ENCODE measurements at places on chromosomes 1 and 21.

GRCh38 chr1:70334436-70334835 lies 20.1 kb downstream of the ANKRD13C start:
- DNase-seq: no peak

DNA sequence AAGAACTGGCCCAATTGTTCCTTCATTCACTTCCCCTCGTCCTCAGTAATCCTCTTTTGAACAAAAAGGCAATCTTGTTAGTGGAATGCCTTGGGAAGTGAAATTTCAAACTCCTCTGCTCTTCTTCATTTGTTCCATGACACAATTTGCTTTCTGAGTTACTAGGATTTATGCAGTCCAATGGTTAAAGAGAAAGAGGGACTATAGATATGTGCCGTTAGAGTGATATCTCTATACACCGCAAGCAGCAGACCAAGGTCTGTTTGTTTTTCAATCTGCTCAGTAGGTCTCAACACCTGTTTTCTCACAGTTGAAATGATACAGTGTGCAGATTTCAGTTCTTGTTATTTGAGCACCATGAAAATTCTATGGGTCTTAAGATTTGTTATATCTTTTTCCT lies 244.0 kb downstream of the DNM3 start:
- no peak for DNase-seq

- DNase-seq: no peak
Observed at GRCh38 chr1:110673805-110674336, 869 bp downstream of the KCNA3 start.

DNA sequence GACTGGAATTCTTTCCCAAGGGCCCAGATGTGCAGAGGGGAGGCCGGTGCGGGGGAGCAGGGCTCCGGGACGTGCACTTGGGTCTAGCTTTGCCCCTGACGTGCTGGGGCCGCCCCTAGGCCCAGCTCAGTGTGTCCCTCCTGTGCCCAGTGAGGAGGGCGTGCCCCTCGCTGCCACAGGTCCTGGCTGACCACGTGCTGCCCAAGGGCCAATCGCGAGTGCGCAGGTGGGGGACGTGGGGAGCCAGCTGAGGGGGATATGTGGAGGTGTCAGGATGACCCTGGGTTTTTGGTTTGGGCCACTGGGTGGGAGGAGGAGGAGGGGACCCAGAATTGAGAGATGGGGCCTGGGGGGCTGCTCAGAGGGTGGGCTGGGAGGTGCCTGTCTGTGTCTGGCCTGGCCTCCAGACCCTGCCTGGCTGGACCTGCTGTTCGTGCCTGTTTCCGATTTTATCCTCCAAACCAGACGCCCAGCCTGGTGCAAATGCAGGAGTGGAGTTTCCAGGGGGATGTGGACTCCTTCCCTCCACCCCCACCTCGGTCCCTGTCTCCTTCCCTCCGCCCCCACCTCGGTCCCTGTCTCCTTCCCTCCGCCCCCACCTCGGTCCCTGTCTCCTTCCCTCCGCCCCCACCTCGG lies 6.1 kb upstream of the RNF223 start:
- DNase-seq: no peak

DNA sequence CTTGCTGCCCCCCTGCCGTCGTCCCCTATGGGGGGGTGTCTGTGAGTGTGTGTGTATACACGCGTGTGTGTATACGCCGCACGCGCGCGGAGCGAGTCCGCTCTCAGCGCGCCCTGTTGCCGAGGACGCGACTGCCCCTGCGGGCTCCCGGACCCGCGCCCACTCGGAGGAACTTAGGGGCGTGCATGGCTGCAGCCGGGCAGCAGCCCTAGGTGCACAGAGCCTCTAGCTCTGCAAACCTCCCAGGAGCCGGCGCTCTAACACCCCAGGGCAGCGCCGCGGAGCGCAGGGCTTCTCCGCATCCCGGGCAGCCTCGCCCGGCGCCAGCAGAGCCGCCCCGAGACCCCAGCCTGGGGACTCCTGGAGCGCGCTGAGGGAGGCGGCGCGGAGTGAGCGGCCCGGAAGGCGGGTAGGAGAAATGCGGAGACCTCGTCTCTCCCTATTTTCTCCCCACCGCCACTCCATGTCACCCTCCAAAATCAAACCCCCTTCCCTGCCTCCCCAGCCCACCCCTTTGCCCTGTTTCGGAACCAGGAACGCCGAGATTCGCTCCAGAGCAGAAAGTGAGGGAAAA lies 574 bp downstream of the ITPKB start:
- no peak for DNase-seq

DNA sequence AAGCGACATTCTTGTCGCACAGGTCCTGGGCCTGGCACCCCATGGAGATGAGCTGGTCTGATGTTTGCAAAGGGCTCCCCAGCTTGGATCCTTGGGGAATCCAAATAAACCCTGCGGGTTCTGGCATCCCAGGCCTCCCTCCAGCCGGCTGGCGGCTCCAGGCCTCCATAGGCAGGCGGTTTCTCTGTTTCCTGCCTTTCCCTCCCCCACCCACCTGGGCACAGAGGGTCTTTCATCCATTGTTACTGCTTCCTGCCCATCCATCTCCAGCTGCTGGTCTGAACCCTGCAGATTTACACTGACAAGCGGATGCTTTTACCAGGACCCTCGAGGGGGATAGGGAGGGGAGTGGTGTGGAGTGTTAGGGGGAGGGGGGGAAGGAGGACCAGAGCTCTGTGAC lies 39.1 kb upstream of the ID3 start:
- DNase-seq: no peak

- no peak for DNase-seq
Observed at GRCh38 chr1:163414778-163415177, 93.0 kb downstream of the NUF2 start.

- DNase-seq: no peak
Observed at GRCh38 chr1:44315521-44315920, 39.5 kb downstream of the ERI3 start.

DNA sequence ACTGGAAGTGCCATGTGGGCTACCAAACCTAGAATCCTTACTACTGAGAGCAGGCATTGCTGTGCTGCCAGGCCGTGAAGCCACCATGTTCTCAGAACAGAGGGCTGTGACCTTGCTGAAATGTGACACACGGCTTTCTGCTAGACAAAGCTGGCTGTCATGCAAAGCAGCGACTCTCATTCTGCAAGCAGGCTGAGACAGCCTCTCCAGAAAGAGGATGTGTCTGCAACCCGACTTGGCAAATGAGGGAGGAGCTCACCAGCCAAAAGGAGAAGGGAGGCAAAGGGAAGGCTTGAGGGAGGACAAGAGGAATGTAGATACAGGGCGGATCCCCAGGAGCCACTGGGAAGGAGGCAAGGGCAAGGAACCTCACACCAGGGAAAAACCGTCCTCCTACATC lies 85.7 kb upstream of the KRTAP19-8 start:
- no peak for DNase-seq

DNA sequence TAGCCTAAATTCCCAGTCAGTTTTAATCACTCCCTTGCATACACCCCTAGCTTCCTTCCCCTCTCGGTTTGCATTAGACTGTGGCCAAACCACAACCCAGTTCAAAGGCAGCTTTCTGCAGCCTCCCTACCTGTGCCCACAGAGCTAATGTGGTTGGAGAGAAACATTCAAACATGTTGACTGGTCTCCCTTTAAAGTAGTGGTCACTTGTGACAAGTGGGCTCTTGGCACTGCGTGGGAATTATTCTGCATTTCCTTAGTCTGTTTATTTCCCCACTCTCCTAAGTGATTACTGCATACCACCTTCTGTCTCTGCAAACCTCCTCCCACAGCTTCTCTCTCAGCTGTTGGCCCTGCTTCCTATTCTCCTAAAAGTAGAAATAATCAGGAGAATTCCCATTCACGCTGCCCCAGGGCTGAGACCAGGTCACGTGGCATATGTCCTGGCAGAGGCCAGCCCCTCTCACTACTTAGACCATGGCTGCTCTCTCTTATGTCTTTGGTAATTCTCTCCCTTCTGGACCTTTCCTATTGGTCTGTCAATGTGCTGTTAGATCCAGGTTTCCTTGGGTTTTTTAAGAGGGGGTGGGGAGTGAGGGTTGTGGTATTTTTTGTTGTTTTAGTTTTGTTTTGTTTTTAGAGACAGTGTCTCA lies 38.4 kb upstream of the CD101 start:
- DNase-seq: no peak

GRCh38 chr1:79797487-79797886 lies 791.0 kb upstream of the ADGRL4 start:
- no peak for DNase-seq

- DNase-seq: no peak
Observed at GRCh38 chr21:25406887-25407579, 200.2 kb downstream of the MRPL39 start.

DNA sequence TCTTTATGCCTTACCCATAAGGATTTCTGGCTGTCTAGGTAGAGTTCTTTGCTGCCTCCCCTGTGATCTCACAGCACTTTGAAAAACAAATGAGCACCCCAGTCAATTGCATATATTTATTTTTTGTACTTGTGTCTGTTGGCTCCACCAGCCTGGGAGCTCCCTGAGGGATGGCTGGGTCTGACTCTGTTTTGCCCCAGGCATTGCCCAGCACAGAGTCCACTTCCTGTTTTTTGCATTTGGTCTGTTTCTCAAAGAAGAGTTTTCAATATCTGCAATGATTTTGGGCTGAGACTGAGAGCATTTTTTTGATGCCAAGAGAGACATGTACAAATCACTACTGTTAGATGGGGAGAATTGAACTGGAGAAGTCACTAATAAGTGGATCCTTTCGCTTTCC lies 125.0 kb downstream of the FOXD2 start:
- no peak for DNase-seq

DNA sequence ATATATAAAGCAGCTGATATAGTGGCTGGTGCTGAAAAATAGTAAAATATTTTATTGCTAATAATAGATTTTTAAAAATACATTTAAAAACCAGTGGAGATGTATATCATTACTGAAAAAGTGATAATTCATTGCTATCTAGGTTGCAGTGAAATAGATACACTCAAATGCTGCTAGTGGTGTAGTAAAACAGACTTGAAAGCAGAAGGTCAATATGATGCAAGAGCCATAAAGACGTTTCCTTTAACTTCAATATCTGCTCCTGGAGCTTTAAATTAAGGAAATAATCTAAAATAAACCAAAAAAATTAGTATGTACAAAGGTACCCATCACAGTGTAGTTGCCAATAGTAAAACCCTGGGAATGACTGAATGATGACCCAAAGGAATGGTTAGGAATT lies 26.2 kb downstream of the RHEX start:
- DNase-seq: no peak

DNA sequence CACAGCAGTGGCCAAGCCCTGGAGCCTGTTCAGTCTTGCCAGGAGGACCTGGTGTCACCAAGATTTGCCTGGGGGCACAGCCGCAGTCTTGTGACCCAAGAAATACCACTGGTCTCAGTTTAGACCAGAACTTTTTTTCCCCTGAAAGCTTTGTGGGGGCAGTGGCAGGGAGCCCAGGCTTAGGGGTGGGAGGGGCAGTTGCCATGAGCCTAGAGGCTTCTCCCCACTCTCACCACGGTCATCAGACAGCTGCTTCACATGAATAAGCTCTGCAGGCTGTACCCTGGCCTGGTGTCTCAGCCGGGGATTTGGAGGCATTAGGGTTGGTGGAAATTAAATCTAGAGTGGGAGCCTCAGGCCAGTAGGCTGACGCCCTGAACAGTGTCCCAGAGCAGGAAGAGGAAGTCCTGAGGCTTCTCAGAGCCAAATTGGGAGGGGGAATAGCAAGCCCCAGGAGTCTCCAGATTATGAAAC lies 73.7 kb downstream of the SLC16A1 start:
- no peak for DNase-seq

Measured in GOT3 (cell line).